ENCODE measurements at places on chromosomes 2 and 18. TPM values are rescaled to one million over a fixed set of nuclear protein-coding genes. Genes with fewer than 3 reads are reported as not detected.

DNA sequence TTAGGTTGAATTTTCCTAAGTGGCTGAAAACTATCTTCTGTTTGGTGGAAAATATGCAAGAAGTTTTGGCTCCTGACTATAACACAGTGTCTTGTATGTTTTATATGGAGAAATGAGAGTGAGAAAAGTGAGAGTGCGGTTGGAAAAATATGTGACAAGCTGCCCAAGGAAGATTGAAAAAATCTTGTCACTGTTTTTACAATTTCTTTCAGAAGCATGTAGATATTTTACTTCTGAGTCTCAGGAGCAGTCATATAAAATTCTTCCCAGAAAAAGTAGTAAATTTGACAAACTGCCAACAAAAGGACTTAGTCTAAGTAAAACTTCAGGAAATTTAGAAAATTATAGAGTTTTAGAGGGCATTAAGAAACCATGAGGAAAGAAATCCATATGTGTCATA lies 19.4 kb upstream of the RMND5A start:
- DNase-seq: no peak

GRCh38 chr2:222989431-222989830 lies 62.6 kb upstream of the KCNE4 start:
- no peak for DNase-seq

- DNase-seq: no peak
These were observed 23.0 kb upstream of the IL1A start for GRCh38 chr2:112807233-112807807.

- DNase-seq: no peak
These were observed 45.6 kb downstream of the ONECUT2 start for GRCh38 chr18:57480733-57481132.

GRCh38 chr2:121682396-121683298 lies 33.4 kb upstream of the CLASP1 start:
- DNase-seq: no peak

GRCh38 chr2:240134956-240135520 lies 1.1 kb downstream of the COPS9 start:
- DNase-seq: no peak

- no peak for DNase-seq
These were observed 43.1 kb upstream of the EML4 start for GRCh38 chr2:42125841-42126594.

GRCh38 chr2:55048508-55049042 lies 1.7 kb downstream of the RTN4 start:
- DNase-seq: no peak

Gene SCYGR4
- not detected for polyA plus RNA-seq

Gene MYL1
- polyA plus RNA-seq: 5,589 TPM

Data from psoas muscle (tissue), 8 donors.